ENCODE measurements at places on chromosomes 16 and 17.
A peak's percentile ranks its signal among the peaks of the same experiment; 100 is the strongest.

GRCh38 chr17:45149037-45149668 lies 878 bp downstream of the HEXIM1 start:
- peak; percentile 48 for DNase-seq

DNA sequence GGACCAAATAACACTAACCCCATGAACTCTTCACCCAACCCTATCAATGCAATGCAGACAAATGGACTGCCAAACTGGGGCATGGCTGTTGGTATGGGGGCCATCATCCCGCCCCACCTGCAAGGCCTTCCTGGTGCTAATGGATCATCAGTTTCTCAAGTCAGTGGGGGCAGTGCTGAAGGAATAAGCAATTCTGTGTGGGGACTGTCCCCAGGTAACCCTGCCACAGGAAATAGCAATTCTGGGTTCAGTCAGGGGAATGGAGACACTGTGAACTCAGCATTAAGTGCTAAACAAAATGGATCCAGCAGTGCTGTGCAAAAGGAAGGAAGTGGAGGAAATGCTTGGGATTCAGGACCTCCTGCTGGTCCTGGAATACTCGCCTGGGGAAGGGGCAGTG lies 78.9 kb downstream of the TMC6 start:
- DNase-seq: no peak

- DNase-seq: no peak
Measured at GRCh38 chr16:55474821-55475220, 4.2 kb upstream of the MMP2 start.

DNA sequence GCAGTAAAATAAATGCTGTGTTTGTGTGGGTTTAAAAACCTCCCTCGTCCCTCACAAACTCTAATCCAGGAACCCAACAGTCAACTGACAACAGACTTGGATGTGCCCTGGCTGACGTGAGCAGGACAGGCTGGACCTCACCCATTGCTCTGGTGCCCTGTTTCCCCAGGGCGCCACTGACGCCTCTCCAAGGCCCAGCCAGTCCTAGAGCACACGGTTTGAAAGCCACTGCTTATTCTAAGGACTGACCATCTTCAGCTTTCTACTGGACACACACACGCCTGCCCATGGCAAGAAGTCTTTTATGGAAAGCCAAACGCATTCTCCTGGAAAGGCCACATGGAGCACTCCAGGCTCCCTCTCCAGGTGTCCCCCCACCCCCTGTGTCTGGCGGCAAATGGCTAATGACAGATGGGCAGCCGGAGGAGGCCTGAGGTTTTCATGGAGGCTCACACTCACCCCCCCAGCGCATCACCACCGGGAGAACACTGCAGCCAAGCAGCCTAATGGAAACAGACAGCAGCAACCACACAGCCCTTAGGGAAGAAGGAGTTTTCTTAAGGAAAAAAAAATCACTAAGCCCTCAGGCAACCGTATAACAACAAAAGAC lies 319.2 kb downstream of the SOX9 start:
- peak; percentile 70 for DNase-seq

DNA sequence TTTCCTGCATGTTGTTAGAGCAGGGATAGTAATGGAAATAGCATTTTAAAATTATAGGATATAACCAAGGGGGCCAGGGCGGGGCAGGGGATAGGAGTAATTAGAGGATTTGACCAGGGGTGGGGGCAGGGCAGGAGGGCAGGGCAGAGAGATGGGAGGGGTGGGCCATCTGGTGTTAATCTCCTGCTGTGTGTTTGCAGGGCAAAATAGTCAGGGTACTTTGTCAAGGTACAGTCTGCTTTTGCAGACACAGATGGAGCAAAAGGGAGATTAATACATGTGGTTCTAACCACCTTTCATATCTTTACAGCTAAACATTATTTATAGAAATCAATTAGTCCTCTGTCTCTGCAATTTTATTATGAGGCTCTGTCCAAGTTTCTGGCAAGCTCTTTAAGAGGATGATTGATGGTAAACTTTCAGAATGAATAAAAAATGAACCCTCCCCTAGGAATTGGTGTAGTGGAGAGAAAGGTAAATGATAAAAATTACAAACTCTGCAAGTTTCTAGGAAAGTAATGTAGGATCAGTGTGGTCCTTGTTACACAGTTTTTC lies 6.6 kb downstream of the ANKFN1 start:
- peak; percentile 88 for DNase-seq

DNA sequence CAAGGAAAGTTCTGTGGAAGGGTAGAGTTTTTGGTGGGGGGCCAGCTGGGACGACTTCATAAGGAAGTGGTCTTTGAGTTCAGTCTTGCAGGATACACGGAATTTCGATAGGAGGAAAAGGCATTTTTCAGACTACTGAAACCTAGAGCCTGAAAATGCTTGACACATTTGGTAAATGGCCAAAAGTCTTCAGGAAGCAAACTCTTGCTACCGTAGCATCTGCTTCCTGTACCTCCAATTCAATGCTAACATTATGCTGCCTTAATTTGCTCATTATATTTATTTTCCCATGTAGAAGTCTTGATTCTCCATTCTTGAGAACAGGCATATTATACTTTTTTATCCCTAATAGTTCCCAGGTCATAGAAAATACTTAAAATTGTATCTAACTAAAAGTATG lies 129.3 kb upstream of the MED13 start:
- no peak for DNase-seq

DNA sequence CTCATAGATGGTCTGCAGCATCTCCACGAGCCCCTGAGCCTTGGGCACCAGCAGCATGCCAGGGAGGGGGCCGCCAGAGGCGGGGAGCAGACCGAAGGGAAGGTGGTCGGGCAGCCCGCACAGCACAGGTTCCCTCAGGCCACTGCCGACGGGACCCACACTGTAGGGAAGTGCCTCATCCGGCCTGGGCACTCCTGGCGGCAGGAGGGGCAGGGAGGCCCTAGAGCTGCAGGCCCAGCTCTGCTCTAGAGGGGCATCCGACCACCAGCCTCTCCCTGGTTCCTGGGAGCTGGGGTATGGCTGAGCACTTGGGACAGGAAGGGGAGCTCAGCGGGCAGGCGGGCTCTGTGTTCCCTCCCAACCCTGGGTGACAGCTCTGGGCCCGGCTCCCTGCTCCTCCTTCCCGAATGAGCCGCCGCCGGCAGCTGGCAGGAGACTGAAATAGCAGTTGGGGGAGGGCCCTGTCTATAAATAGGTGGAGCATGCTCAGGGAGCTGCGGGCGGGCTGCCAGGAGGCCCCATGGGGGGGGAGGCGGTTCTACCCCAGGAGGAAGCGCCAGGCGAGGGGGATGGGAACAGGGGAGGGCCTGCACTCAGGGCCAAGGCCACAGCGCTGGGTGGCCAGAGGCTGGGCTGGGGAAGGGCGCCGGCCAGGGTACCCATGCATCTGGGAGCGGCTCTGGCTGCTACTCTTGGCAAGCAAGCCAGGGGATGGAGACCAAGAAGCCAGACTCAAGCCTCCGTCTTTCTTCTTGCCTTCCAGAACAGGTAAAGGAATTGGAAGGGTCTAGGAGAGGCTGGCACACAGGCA lies 12.4 kb downstream of the HDAC5 start:
- peak; percentile 83 for DNase-seq

- no peak for DNase-seq
Measured at GRCh38 chr16:49093939-49094338, 187.7 kb downstream of the CBLN1 start.

- DNase-seq: no peak
Measured at GRCh38 chr17:50173335-50173941, 7.6 kb downstream of the SGCA start.

DNA sequence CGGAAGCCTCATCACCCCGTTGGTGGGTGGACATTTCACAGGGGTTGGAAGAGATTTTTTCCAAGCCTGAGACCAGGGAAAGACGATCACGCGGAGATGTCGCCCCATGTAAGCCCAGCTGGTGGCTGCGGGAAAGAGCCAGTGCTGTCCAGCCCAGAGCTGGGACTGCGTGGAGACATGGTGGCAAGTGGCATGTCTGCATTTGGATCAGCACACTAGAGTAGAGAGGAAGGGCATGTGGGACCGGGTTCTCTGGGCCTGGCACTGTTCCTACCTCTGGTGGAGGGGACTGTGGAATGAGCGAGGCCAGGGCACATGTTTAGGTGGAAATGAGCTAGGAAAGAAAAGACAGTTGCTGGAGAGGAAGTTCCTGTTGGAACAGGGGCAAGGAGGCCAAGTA lies 20.0 kb downstream of the SBK1 start:
- DNase-seq: no peak

GRCh38 chr17:46108550-46109110 lies 84.6 kb downstream of the KANSL1 start:
- DNase-seq: no peak

DNA sequence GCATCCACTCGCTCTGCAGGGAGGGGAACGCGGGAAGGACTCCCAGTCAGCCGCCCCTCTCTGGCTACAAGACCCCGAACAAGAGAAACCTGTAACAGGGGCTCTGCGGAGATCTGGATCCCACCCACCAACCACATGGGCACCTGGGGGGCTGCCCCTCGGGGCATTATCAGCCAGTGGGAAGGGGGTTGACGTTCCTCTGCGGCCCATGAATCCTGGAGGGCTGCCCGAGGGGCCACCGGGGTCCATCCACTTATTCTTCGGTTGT lies 1.8 kb upstream of the PCGF2 start:
- DNase-seq: no peak

DNA sequence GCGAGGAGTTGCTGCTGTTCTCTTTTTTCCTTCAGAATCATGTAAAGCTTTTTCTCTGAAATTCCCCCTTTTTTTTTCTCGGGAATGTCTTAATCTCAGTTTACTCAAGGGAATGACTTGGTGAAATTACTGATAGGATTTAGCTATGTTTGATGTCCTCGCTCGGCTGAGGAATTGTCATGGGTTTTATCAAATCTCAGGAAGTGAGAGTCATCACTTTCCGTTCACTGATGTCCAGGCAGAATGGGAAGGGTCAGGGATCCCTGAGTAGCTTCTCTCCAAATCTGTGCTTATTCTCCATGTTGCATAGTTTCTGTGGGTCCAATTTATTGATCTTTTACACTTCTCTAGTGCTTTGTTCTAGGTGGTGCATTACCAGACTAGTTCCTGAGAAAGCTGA lies 6.3 kb downstream of the IGSF6 start:
- DNase-seq: no peak

GRCh38 chr17:66667491-66668030 lies 167.4 kb upstream of the CACNG5 start:
- no peak for DNase-seq

DNA sequence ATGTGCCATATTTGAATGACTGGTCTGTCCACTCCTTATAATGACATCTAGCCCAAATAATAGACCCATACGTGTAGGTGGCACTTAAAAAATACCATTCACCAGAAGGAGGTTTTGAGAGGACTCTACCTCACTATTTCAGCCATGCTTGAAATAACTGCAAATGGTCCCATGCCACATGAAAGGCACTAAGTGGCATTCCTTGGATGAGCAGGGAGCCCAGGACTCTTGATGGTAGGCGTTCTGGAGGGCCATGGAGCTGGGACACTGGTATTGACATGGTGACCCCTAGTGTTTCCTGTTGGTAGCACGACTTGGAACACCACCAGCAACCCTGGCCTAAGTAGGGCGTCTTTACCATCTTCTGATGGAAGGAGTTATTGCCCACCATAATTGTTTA lies 148.7 kb upstream of the ZFHX3 start:
- peak; percentile 39 for DNase-seq

- peak; percentile 77 for DNase-seq
Measured at GRCh38 chr17:15651583-15652110, 32.1 kb upstream of the FBXW10B start.

- no peak for DNase-seq
Measured at GRCh38 chr17:38660097-38661025, 14.4 kb downstream of the EPOP start.

GRCh38 chr17:50337956-50338355 lies 8.0 kb upstream of the XYLT2 start:
- DNase-seq: no peak

- DNase-seq: no peak
Measured at GRCh38 chr16:46613352-46613751, 7.8 kb downstream of the SHCBP1 start.

- peak; percentile 32 for DNase-seq
Measured at GRCh38 chr17:39576187-39576586, 31.5 kb downstream of the NEUROD2 start.

- DNase-seq: no peak
Measured at GRCh38 chr17:28698253-28698941, 13.3 kb downstream of the PROCA1 start.

- DNase-seq: no peak
Measured at GRCh38 chr16:85049706-85050305, 22.2 kb downstream of the KIAA0513 start.

DNA sequence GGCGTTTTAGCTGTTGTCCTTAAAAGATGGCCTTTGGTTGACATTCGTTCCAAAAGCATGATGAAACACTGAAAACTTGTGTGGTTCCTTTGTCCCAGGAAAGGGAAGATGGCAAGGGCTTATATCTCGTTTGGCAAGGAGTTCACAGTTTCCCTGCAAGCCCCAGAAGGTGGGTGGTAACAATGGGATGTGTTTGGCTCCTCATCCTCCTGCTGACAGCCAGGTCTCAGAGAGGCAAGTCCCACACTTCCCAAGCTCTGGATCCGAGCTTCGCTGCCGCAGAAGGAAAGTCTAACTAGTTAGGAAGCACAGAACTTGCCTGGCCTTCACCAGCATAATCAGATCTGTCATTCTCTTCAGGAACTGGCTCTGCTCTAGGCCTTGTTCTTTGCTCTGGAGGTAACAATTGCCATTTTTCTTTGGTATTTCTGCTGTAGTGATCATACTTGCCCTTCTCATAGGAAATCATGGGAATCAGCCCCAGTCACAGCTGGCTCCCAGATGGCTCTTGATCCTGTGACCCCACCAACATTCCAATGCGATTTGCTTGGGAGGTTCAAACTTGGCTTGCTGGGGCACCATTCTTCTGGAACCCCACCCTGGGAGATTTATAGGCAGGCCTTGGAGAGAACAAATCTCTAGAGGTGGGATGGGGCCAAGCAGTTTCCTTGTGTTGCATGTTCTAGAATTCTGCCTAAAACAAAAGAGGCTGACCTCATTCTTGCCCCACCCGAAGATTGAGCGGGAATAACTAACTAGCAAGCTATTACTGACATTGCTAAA lies 17.9 kb downstream of the KPNA2 start:
- no peak for DNase-seq

- no peak for DNase-seq
Measured at GRCh38 chr16:88494335-88495154, 41.5 kb downstream of the ZFPM1 start.

GRCh38 chr17:80892900-80893603 lies 98.6 kb upstream of the CHMP6 start:
- DNase-seq: peak; percentile 53

- no peak for DNase-seq
Measured at GRCh38 chr17:2442166-2442565, 41.3 kb upstream of the MNT start.

GRCh38 chr17:48629411-48629759 lies 3.2 kb upstream of the HOXB9 start:
- DNase-seq: no peak

Data from DMS 273 treated with DMSO at 0.1 percent for 48 hours (cell line).